CD4-positive, alpha-beta T cell (primary cell): ENCODE measurements at places on chromosomes 6 and 20.

- DNase-seq: no peak
Measured at GRCh38 chr6:110652520-110652919, 162.7 kb downstream of the CDK19 start.

GRCh38 chr6:166908811-166909210 lies 47.5 kb downstream of the RNASET2 start:
- no peak for DNase-seq

DNA sequence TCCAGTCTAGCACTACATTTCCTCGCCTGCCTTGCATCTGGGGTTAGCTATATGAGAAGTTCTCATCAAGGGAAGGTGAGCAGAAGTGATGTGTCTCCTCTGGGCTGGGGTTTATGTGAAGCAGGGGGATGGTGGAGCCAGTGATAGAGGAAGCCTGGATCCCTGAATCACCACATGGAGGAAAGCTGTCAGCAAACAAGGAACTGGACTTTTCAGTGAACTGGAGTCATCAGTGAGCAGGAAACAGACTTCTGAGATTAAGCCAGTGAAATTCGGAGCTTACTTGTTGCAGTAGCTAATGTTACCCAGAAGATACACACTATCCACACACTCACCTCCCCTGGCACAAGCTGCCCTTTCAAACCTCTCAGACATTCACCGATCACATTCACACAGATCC lies 13.4 kb upstream of the TOX2 start:
- DNase-seq: no peak

DNA sequence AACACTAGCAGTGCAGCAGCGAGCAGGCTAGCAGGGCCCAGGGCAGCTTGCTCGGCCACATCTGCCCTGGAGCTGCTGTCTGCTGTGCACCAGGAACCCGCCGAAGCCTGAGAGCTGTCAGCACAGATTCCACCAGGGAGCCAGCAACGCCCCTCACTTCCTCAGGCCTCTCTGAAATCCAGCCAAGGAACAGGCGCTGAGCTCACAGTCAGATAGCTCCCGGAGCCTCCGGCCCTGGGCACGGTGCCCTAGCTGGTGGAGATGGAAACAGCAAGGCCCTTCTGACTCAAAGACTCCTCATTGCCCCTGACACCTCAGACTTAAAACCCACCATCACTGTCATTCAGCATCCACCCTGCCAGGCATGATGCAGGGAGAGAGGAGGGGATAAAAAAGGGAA lies 839.4 kb downstream of the MAFB start:
- DNase-seq: no peak
